Tibial artery (tissue), 4 donors: ENCODE measurements at places on chromosomes 2 and 18.

- no peak for DNase-seq
Observed at GRCh38 chr2:59312029-59312428, 1070.9 kb upstream of the FANCL start.

DNA sequence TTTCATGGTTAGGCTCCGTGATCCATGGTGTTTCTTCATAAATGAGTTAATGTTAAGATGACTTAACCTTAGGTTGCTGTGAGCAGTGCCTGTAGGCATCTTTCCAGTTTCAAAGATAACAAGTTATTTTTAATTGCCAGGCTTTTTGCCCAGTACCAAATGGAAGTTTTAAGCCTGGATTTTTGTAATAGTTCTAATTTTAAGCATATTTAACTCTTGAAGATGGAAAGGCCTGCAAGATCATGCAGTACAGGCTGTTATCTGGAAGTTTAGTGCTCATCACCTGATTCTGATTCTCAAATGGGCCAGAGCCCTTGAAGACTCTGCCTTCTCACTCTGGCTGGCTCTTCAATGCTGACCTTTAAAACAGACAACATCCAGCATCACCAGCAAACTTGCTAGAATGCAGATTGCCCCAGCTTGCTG is 141.3 kb downstream of the NCK2 start:
- DNase-seq = no peak

- DNase-seq = no peak
Observed at GRCh38 chr2:202933139-202933510, 21.1 kb downstream of the CARF start.

DNA sequence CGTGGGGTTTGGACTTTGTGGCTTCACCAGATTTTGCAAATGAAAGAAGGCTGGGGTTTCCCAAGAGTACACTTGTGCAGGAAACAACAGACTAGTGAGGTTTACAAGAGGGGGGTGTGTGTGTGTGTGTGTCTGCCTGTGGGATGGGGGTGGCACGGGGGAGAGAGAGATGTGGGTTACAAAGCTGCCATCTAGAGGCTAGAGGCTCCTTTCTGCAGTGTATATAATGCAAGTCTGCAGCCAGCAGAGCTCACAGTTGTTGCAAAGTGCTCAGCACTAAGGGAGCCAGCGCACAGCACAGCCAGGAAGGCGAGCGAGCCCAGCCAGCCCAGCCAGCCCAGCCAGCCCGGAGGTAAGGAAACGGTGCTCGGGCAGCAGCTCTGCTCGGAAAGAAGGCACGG is at the start of gene ACKR3:
Gene ACKR3 (plus strand): TSS at position 253 of the 401 bp plus-strand sequence. CDS start 10,641 bp downstream, outside the sequence.
- DNase-seq = peak; percentile 94

DNA sequence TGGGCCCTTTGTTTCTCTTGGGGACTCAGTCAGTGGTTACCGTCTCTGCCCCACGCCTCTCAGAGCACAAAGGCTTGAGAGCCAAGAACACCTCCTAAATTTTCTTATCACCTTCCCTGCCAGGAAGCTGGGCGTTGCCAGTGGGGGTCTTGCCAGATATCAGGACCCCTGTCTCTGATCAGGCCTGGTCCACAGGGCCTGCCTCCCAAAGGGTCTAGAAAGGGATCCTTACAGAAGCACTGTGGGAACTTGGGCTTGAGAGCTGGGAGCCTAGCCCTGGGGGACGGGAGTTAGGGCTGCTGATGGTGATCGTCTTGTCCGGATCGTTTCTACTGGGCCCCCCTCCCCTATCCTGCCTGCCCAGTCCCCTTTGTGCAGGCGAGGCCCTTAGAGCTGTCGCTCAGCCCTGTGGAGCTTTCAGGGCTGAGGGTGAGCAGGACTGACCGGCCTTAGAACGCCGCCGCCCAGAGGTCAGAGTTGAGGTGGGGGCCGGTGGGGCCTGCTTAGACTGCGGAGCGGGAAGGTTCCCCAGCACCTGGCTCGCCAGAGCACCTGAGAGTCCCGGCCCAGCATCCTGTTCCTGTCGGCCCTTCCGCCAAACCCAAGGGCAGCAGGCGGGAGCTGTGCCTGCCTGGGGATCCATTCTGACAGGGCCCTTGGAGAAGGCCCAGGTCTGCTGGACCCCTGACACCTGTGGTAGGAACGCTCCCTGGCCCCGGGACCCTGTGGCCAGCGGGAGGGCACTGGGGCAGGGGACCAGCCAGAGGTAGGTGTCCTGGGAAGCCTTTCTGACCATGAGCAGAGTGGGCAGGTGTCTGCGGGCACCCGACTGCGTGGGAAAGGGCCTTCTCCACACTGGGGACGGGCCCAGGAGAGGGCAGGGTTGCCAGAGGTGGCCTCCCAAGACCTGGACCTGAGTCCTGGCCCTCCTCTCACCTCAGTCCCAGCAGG is 956 bp downstream of the ESPNL start:
- peak; percentile 41 for DNase-seq

GRCh38 chr18:36539674-36540231 is 242.2 kb downstream of the FHOD3 start:
- no peak for DNase-seq

DNA sequence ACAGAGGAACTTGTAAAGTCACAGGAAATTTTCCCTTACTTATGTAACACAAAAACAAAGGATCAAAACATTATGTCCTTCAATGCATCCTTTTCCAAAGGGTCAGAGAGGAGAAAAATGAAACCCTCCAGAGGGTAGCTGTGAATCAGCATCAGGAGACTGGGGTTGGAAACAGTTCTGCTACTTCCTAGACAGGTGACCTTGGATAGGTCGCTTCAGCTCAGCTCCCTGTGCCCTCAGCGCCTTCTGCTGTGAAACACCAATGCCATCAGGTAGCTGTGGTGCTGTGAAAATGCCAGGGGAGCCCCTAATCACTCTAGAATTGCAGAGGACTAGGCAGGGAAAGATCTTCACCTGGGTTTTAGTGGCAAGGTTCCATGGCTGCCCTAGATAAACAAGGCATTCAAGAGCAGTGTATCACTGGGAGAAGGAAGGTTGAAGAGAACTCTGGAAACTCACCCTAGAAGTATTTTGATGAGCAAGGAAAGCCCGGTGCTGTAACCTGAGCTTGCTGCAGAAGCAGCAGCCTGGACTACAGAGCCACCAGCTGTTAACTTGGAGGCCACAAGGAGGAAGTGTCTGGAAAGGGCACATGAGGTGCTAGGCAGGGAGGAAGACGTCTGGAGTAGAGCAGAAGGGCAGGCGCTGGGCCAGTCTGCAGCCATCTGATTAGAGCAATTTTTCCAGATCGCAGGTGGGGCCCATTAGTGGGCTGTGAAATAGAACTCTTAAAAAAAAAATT is 100.7 kb upstream of the MCFD2 start:
- DNase-seq = no peak

DNA sequence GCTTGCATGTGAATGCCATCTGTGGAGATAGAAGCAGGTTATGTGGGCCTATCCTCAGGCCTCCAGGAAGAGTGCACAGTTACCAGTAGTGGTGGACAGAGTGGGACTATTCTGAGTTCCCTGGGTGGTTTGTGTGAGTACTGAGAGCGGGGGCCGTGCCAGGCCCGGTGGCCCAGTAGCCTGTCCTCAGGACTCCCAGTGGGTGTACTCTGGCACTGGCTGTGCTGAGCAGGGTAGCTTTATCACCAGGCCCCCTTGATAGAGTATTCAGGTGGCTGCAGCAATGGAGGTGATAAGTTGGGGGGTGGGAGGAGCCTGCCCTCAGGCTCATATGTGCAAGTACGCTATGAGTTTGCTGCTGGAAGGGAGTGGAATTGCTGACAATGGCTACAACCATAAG is 979.0 kb upstream of the PIK3C3 start:
- no peak for DNase-seq

GRCh38 chr18:6396847-6397246 is 17.9 kb downstream of the L3MBTL4 start:
- no peak for DNase-seq

DNA sequence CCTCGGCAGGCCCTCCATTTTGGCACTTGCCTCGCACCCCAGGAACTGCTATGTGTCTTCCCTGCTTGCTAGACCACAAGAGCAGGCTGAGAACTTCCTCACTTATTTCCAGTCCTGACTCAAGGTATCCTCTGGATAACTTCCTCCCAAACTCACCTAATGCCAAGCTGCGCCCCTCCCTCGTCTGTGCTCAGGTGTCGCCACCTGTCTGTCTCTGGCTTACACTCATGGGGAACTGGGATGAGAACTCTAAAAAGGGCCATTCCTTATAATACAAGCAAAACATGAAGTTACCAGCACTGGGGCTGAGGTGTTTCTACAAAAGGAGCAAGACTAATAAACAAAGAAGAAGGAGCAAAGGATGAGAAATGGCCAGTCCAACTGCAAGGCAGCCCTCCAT is 191.5 kb upstream of the RMP24 start:
- no peak for DNase-seq

DNA sequence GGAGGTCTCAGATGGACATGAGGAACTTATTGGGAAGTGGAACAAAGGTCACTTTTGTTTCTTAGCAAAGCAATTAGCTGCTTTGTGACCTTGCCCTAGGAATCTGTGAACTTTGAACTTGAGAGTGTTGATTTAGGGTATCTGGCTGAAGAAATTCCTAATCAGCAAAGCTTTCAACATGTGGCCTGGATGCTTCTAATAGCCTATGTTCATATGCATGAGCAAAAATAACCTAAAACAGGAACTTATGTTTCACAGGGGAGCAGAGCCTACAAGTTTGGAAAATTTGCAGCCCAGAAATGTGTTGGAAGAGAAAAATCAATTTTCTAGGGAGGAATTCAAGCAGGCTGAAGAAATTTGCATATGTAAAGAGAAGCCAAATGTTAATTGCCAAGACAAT is 405.8 kb upstream of the SALL3 start:
- DNase-seq = no peak

DNA sequence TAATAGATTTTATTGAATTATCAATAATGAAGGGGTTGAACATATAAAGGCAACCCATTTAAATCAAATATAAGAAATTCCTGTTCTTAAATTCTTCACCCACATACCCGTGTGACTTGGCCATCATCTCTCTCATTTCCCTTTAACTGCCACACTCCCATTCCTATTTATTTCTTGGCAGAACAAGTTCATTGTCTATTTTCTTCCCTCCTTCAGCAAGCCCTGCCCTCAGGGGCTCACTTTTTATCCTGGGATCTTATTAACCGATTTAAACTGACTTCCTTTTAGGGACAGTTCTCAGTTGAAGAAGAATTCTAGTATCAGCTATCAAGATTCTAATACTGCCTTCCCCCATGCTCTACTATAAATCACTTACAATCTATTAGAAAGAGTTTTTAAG is 123.2 kb downstream of the FTCDNL1 start:
- no peak for DNase-seq

GRCh38 chr2:181334158-181334826 is 122.9 kb upstream of the ITGA4 start:
- DNase-seq = no peak

DNA sequence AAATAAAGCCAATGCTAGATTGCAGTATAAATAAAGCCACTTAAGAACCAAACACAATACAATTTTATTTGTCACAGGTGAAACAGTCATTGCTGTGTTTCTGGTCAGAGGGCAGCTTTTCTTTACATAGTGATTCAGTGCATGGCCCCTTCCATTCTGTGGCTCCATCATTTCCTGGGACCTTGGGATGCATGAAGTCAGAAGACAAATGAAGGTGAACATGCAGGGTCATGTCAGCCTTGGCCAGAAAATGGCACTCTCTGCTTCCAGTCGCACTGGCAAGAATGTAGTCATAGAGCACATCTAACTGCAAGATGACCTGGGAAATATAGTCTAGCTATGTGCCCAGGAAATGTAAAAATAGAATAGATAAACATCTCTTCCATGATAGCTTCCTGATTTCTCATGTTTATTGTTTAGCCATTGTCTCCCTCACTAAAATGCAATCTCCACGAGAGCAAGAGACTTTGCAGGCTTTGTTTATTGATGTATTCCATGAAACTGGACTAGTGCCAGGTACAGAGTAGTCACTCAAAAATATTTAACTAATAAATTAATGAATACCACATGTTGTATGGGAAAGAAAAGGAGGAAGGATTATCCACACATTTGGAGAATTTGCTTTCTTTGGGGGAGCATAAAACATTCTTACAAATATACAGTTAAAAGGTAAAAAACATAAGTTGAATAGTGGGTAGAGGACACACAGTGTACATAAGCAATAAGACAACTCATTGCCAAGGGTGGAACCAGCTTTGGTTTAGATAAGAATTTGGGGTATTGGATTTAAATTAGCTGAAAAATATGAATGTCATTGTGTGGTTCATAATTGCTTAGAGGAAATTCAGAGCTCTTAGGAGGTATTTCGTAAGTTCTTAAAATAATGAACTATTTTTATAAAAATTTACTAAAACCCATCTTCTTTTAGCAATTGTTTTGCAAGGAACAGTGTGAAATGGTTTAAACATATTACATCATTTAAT is 343.8 kb downstream of the PID1 start:
- no peak for DNase-seq

GRCh38 chr2:122210898-122211856 is 455.7 kb downstream of the TSN start:
- no peak for DNase-seq

DNA sequence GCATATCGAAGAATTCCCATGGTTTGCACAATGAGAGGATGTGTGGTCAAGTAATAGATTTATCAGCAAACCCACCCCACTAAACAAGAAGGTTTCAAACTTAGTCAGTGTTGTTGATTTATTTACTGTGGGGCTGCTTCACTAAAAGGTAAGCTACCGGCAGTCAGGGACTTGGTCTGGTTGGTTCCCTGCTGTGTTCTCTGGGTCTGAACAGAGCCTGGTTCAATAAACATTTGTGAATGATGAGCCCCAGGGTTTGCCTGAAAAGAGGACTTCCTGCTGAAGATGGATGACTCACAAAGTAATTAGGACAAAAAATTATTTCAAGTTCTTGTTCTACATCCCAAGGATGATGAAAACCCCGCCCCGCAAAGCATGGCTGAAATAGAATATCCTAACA is 108.3 kb downstream of the SPP2 start:
- DNase-seq = no peak

DNA sequence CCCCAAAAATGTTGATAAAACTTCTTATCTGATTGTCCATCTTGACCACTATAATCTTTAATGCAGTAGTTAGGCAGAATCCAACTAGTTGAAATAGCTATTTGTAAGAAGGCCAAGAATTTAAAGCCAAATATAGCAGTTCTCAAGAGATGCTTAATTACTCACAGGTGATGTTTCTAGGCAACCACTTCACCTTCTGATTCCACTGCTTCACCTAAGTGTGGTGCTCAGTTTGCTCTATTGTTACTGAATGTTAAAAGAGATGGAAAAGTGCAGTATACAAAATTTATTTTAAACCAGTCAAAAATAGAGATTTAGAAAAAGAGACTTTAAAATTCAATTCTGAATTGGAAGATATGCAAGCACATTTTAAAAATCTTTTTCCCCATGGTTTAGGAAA is 539.4 kb downstream of the ZNF804A start:
- DNase-seq = no peak

DNA sequence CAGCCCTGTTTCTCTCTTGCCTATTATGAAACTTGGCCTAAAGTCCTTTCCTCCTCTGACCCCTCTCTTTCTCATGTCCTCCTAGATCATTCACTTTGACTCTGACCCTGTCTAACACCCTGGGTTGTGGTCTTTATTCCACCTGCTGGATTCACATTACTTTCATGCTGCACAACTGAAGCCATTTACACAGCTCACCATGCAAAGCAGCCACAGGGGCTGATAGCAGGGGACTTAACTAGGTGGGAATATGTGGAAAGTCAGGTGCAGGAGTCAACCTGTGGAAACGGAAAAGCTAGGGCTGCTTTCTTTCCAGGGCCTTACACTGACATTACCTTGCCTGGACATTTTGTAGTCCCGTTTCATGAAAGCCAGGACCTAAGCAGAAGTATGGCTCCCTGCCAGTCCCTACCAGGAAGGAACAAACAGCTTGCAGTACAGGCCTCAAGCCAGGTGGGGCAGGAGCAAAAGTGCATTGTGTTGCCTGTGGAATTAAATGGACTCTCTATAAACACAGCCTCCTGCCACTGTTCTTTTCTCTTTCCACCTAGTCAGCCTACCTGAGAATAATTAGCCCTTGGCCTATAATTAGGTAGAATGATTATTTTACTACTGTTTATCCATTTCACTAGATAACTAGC is 11.8 kb downstream of the MAPRE3 start:
- peak; percentile 62 for DNase-seq
